ENCODE measurements at places on chromosomes 7 and 10. TPM values are rescaled to one million over a fixed set of nuclear protein-coding genes. Genes with fewer than 3 reads are reported as not detected.

The CPA4 gene
- total RNA-seq: not detected

GRCh38 chr10:127462643-127463295 lies 86.3 kb upstream of the NPS start:
- H3K27me3 ChIP-seq: no peaks in the 10 kb centered on the region
- H3K4me1 ChIP-seq: no peaks in the 10 kb centered on the region
- H3K4me3 ChIP-seq: no peak overlapping the region
- no peaks in the 10 kb centered on the region for H3K36me3 ChIP-seq

The PCLO gene
- 3.2 TPM for total RNA-seq

DNA sequence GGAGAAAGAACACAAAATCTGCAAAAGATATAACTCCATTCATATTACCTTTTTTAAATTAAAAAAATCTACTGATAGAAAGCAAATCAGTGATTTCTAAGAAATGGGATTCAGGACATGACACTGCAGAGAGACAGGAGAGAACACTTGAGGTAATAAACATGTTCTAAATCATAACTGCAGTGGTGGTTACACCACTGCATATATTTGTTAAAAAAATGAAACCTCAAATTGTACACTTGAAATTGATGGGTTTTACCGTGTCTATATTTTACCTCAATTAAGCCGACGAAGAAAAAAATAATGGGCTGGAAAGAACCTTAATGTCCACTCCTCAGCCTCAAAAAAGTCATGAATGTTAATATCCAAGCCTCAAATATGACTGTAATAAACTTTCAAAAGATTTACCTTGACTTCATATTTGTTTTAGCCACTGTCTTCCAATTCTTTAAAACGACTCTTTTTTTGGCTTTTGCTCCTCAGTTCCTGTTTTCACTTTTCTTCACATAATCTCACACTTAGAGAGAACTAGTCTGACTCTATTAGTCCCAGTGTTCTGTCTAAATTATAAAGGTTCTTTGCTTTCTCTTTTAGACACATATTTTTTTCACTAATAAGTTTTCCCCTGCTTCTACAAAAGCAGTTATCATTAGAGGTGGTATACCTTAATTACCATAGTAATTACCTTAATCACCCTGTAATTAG lies 502.4 kb downstream of the GRM8 start:
- no peaks in the 10 kb centered on the region for H3K4me1 ChIP-seq
- no peaks in the 10 kb centered on the region for H3K36me3 ChIP-seq
- no peak overlapping the region for H3K4me3 ChIP-seq
- H3K27me3 ChIP-seq: no peaks in the 10 kb centered on the region

DNA sequence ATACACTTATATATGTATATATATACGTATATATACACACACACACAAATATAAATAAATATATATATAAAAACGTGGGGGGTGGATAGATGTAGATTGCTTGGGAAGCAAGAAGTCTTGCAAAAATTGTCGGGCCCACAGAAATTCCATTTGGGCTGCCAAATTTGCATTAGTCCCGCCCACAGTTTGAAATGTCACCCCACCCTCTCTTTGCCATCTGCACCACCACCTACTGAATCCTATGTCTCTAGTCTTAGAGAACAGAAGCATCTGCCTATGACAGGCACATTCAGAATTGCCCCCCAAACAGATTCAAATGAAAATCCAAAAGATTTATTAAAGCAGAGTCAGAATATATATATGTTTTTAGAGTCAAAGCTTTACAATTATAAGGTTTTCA lies 25.6 kb upstream of the CACNA2D1 start:
- H3K27ac ChIP-seq: no peak overlapping the region
- H3K4me1 ChIP-seq: peaks cover 13% of the 10 kb centered on the region
- no peaks in the 10 kb centered on the region for H3K36me3 ChIP-seq
- H3K4me3 ChIP-seq: no peak overlapping the region
- DNase-seq: no peak
- H3K27me3 ChIP-seq: no peaks in the 10 kb centered on the region

All from H1 (cell line).